ENCODE measurements at places on chromosomes 3 and 15.

DNA sequence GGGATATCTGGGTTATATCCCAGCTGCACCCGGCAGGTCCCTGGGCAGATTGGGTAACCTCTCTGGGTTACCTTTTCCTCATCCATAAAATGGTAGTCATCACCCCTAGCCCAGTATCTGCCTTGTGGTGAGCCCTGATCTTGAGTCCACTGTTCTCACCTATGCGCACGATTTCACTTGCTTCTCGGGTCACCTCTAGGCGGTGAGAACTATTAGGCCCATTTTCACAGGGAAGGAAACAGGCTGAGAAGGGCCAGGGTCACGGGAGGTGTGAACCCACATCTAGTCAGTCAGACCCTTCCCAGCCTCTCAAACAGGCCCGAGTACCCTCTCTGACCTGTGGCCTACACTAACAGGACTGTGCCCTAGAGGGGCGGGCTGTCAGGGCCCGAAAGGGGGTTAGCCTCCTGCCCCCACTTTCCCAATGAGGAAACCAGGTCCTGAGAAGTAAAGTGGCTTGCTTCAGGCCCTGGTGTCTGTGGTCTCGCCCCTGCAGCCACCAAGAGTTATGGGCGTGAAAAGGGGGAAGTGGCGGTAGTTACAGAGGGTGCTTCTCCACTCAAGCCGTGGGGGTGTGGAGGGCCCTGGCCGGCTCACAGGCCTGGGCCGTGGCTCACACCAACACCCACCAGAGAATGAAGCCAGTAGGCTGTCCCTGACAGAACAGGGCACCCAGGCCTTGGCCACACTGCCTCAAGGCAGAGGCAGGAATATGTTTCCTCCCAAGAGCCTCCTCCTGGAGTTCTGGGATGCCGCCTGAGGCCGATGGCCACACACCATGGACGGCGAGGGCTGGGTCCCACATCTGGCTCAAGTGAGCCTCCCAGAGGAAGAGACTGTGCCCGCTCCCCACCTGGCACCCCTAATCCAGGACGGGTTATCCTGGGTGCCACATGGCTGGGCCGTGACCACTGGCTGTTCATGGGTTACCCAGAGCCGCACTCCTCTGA, 19.5 kb downstream of the PSTPIP1 start:
- DNase-seq = no peak

- no peak for DNase-seq
These were observed 102.8 kb downstream of the PEX5L start for GRCh38 chr3:179933914-179934313.

DNA sequence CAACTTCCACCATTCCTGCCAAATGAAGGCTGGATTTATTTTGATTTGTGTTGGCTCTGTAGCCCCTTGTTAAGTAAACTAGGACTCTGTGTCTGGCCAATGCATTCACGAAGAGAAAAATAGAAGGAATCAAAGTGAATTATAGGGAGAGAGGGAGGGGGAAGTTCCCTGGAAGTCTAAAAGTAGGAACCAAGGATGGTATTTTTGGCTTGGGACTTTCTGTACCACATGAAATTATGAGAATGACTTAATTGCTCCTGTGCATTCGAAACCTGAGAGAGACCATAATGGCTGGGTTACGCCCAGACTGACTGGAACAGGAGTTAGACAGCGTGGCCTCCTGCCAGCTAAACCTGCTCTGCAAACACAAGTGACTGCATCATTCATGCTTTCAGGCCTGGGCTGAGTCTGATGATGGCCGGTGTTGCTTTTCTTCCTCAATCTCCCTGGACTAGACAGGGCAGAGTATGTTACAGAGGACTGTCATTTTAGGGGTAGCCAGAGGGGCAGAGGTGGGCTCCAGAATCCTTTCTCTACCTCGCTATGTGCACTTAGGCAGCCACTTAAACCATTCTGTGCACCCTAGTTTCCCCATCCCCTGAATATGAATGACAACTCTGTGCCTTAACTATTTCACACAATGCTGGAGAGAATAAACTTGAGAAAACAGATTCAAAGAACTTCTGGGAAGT, 58.9 kb downstream of the MYO1E start:
- no peak for DNase-seq

- no peak for DNase-seq
These were observed 151.7 kb downstream of the ATG7 start for GRCh38 chr3:11423868-11424267.

DNA sequence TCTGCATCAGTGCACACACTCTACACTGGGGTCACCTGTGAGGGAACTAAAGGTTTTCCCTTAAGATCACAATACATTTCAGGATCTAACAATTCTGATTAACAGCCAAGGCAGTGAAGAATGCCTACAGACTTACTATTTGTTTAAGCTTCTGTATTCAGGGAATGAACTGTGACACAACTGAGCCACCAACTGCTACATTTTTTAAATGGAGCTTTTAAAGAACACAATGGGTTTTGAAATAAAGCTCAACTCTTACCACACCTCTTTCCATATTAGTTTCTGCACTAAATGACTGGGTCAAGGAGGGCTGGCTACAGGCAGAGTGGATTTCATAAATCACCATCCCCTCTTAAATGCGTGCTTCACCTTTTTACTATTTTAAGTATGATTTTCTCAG, 100.2 kb downstream of the TMCC1 start:
- DNase-seq = no peak

GRCh38 chr3:127673191-127674100, 694 bp downstream of the ABTB1 start:
- no peak for DNase-seq

DNA sequence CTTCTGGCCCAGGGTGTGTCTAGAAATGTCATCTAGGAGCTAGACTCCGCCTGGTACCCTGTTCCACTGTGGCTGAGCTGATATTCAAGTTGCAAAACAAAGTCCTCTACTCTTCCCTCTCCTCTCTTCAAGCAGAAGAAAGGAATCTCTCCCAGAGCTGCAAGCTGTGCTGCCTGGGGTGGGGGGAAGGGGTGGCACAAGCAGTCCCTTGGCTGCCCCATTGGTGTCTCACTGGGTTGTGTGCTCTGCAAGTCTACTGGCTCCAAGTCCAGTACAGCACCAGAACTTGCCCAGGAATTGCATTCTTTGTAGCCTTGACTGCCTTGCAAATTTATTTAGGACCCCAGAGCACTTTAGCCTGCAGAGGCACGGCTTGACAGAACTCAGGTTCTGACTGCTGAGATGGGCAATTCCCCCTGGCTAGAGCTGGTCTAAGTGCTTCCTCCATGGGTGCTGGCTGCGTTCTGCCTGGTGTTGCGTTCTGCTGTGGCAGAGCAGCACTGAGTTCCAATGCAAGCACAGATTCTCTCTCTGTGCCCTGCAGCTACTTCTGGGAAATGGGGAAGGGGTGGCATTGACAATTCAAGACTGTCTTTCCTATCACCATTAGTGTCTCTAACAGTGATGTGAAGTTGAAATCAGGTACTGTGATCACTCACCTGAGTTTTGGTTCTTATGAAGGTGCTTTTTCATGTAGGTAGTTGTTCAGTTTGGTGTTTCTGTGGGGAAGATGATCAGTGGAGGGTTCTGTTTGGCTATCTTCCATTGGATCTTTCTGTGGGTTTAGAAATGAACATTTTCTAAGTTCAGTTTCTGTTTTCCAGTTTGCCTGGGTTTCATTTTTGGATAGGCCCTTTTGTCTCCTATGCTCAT, 39.5 kb downstream of the OXSR1 start:
- DNase-seq = no peak

- no peak for DNase-seq
These were observed 56.6 kb downstream of the XXYLT1 start for GRCh38 chr3:195214381-195214780.

DNA sequence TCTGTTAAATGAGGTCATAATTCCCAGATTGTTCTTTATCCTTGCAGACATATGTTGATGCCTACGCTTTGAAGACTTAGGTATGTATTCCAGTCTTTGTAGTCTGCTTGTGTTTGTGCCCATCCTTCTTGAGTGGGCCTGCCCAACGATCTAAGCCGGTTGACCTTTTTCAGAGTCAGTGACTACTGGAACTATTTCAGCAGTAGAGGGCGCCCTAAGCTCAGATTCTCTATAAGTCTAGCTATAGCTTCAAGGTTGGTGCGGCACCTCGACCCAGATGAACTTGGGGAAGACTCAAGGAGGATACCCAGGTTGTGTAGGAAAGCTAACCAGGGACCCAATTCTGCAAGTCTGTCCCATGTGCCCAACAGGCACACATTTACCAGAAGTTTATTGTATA, 228.8 kb upstream of the PPP2R3A start:
- DNase-seq = no peak

DNA sequence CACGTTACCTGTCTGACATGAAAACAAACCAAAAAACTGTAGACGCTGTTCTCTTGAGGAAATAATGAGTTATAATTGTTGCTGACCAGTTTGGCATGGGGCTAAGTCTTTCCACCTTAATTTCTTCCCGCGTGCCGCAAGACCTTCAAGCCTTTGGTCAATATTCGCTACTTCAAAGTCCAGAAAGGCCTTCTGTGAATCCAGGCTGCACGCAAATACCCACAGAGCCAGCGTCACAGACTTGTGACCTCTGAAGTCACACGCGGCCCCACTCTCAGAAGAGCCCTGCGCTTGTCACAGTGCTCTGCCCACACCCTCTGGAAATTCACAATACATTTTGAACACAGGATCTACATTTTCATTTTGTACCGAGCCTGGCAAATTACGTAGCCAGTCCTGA, 275.2 kb downstream of the SHQ1 start:
- no peak for DNase-seq

- DNase-seq = no peak
These were observed 384 bp downstream of the KNL1 start for GRCh38 chr15:40594429-40594836.

DNA sequence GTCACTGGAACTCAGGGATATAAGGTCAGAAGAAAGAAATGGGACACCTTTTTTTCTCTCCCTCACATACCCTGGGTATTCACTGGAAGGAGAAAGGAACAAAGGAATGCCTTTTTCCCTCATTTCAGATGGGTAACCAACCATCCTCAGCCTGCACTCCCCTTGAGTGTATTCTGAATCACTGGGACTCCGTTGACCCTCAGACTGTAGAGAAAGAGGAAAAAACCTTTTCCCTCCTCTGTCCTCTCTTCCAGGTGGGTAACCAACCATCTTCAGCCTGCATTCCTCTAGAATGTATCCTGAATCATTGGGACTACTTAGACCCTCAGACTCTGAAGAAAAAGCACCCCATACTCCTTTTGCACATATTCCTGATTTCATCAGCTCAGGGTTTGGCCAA, 11.4 kb downstream of the PRR20G start:
- no peak for DNase-seq

- no peak for DNase-seq
These were observed 141.6 kb downstream of the DNAJB8 start for GRCh38 chr3:128324911-128325592.

GRCh38 chr3:28042707-28043106, 198.7 kb upstream of the CMC1 start:
- DNase-seq = no peak

DNA sequence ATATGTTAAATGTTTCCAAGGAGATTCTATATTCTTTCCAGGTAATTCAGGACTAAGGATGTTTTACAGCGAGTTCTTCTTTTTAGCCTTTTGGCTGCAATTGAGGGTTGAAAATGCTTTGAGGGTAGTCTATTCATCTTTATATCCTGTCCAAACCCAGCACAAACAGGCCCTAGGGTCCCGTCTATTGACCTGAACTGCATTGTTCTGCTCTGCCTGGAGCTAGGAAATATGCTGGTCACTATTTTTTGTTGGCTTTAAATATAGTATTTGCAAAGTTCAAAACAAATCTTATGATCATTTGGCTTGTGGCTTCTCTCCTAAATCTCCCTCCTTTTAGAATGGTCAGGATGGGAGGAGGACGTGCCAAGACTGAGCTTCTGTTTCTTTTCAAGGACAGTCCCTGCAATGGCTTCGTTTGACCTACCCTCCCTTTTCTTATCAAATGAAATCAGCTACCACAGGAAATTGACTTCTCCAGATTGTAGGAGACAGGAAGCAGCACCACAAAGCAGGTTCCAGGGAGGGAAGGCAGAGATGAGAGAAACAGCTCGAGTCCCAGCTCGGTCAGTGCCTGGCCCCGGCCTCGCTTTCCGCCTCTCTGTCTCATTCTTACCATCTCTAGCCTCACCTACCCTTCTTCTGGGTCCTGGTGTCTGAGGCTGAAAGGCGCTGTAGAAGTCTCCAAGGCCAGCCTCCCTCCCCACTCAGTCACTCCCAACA, 27.6 kb upstream of the NRROS start:
- DNase-seq = no peak

GRCh38 chr3:99920481-99921376, 103.1 kb downstream of the CMSS1 start:
- DNase-seq = peak; percentile 1

DNA sequence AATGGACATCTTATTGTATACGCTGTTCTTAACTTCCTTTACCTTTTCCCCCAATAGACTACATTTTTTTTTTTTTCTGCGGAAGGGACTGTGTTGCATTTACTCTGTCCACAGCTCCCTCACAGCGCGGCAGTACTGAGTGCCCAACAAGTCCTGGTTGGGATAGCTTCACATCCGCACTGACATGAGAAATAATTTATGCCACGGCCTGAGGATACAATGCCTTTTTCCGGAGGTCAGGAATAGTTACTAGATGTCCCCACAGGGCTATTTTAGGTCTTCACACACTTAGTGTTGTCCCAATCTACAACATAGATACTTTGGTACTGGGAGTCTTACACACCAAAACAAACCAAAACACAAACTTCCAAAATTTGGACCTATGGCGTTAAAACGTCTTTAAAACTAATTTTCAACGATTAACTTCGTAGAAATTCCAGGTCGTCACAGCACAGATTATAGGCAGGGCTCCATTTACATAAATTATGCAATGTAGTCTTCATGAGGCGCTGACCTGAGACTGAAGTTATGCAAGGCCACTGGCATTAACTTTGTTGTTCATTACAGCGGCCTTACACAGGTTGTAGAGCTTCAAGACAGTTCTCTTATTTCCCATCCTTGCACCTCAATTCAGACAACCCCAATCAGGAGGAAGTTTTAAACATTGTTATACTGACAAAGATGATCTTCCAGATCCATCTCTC, 989 bp upstream of the PPIB start:
- no peak for DNase-seq

DNA sequence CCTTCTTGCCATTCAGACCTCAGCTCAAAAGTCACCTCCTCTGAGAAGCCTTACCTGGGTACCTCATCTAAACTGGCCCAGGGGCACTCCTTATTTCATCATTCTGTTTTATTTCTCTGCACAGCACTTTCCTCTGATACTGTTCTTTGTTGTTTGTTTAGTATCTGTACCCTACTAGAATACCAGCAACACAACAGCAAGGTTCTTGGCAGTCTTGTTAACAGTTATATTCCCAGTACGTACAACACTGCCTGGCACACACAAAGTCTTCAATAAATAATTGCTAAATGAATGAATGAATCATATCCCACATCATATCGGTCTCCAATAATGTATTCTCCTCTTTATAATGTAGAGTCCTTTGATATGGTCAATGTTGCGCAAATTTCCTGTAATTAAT, 188.1 kb downstream of the FOXP1 start:
- DNase-seq = no peak

- no peak for DNase-seq
These were observed 15.0 kb upstream of the TRANK1 start for GRCh38 chr3:36959821-36960220.

DNA sequence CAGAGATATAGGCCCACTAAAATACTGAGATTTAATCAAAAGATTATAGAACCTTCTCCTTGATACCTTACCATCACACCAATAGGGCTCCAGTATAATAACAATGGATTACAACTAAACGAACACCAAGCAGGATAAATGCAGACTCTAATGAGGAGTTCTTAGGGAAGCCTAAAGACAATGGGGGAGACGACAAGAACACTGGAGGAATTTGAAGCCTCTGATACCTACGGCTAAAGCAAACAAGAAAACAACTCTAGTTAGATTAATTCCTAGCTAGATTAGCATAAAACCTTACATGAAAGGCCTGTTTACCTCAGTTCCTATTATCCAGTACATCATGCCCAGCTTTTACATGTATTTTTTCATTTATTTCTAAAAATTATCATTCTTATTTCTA, 35.1 kb downstream of the NGLY1 start:
- DNase-seq = no peak

Data from hypothalamus (tissue), 51 donors.